ENCODE measurements at places on chromosomes 16 and 17. TPM values are rescaled to one million over a fixed set of nuclear protein-coding genes. Genes with fewer than 3 reads are reported as not detected.

The PSMC5 gene
- 162 TPM for total RNA-seq

The DNAH3 gene
- total RNA-seq = 0.03 TPM

The ACSF3 gene
- total RNA-seq = 45.3 TPM

The ACSM3 gene
- total RNA-seq = 4.3 TPM

The CCL3 gene
- 106 TPM for total RNA-seq

The GPR142 gene
- 0.15 TPM for total RNA-seq

The HES7 gene
- total RNA-seq = 1.4 TPM

The HS3ST2 gene
- total RNA-seq = not detected

The CES5A gene
- total RNA-seq = not detected

The TBC1D3I gene
- total RNA-seq = 0.76 TPM

The HBQ1 gene
- not detected for total RNA-seq

The NAGS gene
- 1.5 TPM for total RNA-seq

The CLDN7 gene
- total RNA-seq = 0.80 TPM

The PPP1R1B gene
- not detected for total RNA-seq

The COG4 gene
- total RNA-seq = 71.4 TPM

The HSD17B2 gene
- not detected for total RNA-seq

The SLC16A13 gene
- 28.9 TPM for total RNA-seq

The AKTIP gene
- 53.3 TPM for total RNA-seq

The ABCA8 gene
- not detected for total RNA-seq

The ZNF286A gene
- total RNA-seq = 18.1 TPM

The SLC12A3 gene
- not detected for total RNA-seq

The TBC1D26 gene
- not detected for total RNA-seq

The ABI3 gene
- 46.3 TPM for total RNA-seq

The DPEP3 gene
- 0.20 TPM for total RNA-seq

The SRCIN1 gene
- total RNA-seq = 0.05 TPM

The HOXB4 gene
- 6.2 TPM for total RNA-seq

The KRT24 gene
- not detected for total RNA-seq

The CCL13 gene
- total RNA-seq = not detected
